ENCODE measurements at places on chromosomes 7 and 10.

GRCh38 chr10:132839061-132839460 lies 53.1 kb upstream of the NKX6-2 start:
- no peak for DNase-seq

- DNase-seq = no peak
Observed at GRCh38 chr7:51789489-51789888, 472.9 kb upstream of the COBL start.

DNA sequence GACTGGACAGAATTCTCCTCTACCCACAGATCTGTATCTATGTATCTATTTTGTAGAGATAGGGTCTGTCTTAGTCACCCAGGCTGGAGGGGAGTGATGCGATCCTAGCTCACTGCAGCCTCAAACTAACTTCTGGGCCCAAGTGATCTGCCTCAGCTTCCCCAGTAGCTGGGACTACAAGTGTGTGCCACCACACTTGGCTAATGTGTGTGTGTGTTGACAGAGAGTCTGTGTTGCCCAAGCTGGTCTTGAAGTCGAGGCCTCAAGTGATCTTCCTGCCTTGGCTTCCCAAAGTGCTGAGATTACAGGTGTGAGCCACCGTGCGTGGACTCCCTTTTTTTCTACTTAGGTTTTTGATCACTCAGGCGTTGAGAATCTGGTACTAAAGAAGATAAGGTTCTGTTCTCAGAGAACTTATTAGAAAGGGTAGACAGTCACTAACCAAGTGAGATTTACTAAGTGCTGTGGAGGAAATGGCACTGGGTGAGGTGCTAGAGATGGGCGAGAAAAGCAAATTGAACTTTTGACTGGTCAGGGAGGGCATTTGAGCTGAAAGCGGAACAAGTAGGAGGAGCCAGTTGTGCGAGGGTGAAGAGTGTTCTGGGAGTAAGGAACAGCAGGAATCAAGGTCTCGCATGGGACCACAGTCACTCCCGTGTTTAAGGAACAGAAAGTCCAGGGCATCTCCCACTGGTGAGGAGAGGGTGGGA lies 18.0 kb downstream of the NDUFB2 start:
- no peak for DNase-seq

- DNase-seq = no peak
Observed at GRCh38 chr7:44291066-44291732, 34.2 kb downstream of the CAMK2B start.

DNA sequence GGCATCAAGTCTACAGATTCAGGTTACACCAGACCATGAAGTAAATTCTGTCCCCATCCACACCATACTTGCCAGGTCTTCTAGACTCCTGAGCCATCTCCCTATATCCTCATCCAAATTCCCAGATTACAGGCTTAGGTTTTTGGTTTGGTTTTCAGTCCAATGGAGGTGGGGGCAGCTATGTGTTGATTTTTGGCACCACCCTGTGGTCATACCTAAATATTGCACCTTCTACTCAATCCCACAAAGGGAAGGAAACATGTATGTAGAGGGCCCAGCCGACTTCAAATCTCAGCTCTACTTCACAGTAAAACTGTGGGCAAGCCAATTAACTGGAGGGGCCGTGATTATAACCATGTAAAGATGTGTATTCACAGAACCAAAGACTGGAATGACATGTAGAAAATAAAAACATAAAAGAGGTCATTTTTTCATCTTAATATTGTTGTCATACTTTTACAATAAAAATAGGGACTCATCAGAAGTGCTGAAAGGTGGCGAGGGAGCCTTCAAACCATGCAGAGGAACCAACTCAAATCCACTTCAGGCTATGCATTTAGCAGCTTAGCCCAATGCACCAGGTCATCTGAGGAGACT lies 19.8 kb downstream of the ERCC6 start:
- DNase-seq = no peak

GRCh38 chr7:18445483-18445882 lies 50.1 kb upstream of the HDAC9 start:
- DNase-seq = no peak

- DNase-seq = no peak
Observed at GRCh38 chr10:105259201-105259600, 618.1 kb downstream of the SORCS3 start.

DNA sequence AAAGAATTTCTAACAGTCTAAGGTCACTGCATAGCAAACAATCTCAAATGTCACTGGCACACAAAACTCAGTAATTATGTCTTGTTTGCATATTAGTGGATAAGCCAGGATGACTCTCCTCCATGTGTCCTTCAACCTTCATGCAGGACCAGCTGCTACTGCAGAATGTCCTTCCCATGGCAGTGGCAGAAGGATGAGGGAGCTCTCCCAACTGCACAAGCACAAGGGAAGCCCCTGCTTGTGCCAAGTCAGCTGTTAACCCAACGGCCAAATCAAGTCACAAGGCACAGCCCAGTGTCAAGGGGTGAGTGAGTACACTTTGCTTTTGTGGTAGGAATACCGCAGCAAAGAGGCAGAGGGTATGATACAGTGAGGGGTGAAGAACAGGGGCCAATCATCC lies 59.3 kb upstream of the VWC2 start:
- DNase-seq = no peak

GRCh38 chr10:78729800-78730199 lies 339.0 kb upstream of the ZMIZ1 start:
- DNase-seq = no peak

DNA sequence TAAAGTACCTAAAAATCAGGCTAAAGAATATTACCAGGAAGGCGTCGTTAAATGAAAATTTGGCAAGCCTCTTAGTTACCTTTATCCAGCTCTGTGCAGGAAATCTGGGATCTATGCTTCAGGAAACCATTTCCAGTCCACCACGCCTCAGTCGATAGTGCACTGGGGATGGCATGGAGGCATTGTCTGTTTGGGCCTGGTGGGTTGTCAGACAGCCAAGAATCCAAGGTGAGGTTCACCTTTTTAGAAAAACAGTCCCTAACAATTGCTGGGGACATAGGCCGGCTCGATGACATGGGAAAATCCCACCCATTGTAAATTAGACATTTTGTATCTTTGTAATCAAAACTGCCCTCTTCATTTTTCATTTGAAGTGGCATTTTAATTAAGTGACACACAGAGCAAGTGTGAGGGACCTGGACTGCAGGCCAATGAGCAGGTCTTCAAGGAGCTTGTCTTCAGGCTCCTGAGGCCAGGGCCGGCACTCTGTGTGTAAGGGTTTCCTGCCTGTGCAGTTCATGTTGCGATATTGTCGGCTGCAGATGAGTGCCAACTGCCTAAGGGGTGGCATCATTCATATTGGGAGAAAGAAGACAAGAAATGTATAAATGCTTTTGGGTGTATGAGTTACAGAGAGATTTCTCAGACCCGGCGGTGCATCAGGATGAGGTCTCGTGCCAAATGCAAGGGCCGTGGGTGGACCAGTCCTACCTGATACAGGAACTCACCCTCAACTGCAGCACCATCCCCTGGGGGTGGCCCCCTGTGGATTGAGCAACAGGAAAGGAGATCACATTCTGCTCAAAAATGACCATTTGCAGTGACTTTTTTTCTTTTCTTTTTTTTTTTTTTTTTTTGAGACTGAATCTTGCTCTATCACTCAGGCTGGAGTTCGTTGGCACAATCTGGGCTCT lies 80.8 kb downstream of the PTPRE start:
- DNase-seq = no peak

GRCh38 chr7:129903935-129904334 lies 48.8 kb downstream of the UBE2H start:
- DNase-seq = no peak

- DNase-seq = no peak
Observed at GRCh38 chr10:93071177-93071472, 2.6 kb upstream of the CYP26A1 start.

DNA sequence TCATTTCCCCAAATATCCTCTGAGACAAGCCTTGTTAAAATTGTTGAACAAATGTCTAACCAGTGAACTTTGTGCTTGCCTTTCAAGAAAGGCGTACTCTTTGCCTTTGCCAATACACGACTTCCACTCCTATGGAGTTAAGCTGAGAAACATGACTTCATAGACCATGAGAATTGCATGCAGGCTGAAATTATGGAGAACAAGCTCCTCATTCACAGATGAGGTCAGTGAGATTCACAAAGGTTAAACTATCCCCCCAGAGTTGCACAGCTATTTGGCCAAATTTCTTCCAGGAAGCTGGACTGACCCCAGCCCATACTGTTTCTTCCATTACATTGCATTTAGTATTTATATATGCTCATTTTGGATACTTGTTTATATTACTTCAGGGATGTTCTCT lies 221.4 kb upstream of the SEMA3C start:
- DNase-seq = no peak

DNA sequence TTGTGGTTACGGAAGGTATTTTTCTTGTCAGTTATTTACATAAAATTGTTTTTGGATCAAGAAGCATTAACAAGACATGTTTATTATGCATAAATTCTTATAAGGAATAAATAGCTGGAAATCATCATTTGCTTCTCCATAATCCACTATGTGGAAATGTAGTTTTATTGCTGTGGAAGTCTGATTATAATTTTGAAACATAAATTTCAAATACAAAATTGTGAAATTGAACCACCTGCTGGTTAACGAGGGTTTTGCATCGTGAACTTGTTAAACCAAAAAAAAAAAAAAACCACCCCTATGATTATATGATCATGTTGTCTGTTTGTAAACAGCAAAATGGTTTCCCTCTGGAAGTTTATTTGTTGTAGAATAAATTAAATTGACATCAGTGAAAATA lies 25.9 kb downstream of the ABRAXAS2 start:
- no peak for DNase-seq

GRCh38 chr10:101782811-101783735 lies at the start of gene NPM3:
NPM3 (minus strand) TSS chr10:101783446; CDS start chr10:101783390, 56 bp downstream.
- peak; percentile 72 for DNase-seq

- no peak for DNase-seq
Observed at GRCh38 chr10:60732198-60732806, 46.0 kb upstream of the CDK1 start.

DNA sequence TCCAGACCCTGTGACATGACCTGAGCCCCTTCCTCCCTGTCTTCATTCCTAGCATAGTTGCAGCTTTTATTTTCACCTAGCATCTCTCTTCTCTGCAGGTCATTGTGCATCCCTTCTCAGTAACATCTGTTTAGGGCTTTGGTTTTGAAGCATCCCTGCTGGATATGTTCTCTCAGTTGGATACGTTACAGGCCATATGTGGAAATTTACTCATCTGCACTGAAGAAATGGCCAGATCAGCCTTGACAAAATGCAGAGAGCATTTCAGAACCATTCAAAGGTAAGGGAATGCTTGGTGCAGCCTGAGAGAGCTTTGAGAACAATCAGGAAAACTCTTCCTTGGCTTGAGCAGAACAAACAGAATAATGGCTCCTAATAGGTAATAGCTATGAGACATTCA lies 647.0 kb downstream of the KCNMA1 start:
- no peak for DNase-seq

DNA sequence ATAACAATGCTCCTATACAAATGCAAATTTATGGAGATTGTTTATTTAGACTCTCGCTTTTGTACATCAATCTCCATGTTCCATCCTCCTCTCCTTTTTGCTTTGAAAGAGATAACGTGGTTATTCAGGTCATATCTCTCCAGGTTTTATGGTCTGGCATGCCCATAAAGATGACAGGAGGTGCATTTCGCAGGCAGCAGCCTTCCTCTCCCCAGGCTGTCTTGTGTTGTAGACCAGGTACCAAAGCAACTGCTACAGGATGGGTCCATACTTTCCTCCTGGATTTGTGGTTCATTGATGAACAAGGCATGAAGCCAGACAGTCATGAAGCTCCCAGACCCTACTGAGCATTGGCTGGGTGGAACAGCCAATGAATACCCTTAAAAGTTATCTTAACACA lies 400.2 kb upstream of the NPVF start:
- DNase-seq = no peak

- DNase-seq = no peak
Observed at GRCh38 chr7:12637328-12637727, 50.1 kb upstream of the ARL4A start.

DNA sequence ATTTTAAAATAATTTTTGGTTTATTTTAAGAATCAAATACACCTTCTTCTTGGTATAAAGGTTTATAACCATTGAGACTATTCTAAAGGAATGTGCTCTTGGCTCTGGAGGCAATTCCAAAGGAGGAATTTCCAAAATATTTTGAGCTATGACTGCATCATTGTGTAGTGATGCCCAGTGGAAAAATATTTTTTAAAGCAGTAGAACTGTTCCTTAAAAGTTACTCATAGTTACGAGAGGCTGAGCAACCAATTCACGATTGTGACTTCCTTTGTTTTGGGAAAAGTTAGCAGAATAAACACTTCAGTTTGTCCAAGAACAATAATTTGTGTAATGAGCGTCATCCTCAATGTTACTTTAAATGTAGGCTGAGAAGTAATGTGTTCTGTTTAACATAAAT lies 233.6 kb downstream of the BAMBI start:
- DNase-seq = no peak

DNA sequence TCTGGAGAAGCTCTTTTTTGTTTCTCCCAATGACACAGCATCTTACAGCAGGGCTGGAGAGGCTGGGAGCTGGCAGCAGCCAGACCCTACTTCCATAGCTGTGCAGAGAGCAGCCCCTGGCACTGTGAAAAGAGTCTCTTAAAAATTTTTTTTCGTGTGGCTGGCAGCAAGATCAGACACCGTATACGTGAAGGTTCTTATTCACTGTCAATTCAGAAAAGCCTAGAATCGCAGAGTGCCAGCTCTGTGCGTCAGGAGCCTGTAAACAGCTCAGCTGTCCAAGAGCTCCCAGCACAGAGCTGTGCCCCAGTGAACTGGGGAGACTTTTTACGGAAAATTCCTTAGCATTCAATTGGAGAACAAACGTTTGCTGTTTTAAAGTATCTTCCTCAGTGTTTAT lies 6.5 kb downstream of the BAG3 start:
- no peak for DNase-seq

DNA sequence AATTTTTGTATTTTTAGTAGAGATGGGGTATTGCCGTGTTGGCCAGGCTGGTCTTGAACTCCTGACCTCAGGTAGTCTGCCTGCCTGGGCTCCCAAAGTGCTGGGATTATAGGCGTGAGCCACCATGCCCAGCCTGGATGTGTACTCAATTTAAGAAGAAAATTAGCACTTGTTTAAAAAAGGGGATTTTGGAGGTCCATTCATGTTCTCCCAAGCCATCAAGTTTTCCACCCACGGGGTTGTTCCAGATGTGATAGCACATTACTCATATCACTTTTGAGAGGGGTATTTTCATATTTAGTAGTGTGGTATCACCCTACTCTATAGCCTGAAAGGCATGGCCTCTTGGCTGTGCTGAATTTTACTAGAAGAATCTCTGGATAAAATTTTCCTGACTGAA lies 10.5 kb upstream of the SLC26A3 start:
- no peak for DNase-seq

DNA sequence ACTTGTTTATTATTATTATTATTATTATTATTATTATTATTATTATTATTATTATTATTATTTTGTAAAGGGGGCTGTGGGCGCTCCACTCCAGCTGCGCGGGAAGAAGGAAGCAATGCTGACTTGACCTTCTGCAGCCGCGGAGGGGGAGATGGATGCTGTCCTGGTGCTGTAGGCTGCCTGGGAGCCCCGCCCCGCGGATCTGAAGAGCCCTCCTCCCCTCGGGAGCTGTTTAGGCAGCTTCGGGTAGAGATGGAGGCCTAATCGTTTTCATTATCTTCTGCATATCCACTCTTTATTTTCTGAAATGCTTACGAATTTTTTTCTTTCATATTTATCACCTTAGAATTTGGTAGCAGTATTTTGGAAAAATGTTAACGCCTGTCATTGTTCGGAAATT lies 101.2 kb upstream of the KLF6 start:
- no peak for DNase-seq

- DNase-seq = no peak
Observed at GRCh38 chr7:73828107-73828803, 2.5 kb upstream of the CLDN4 start.

Measured in stimulated activated CD8-positive, alpha-beta memory T cell treated with anti-CD3 and anti-CD28 coated beads, Interleukin-4, amount 100 ng/mL, for 4 hours (primary cell).